Right atrium auricular region (tissue), 2 donors: ENCODE measurements at places on chromosomes 5 and 9. TPM values are rescaled to one million over a fixed set of nuclear protein-coding genes. Genes with fewer than 3 reads are reported as not detected.

Gene FOXB2
- not detected for total RNA-seq

Gene STOM
- 173 TPM for total RNA-seq

Gene RNF38
- 21.4 TPM for total RNA-seq

Gene EIF4E1B
- total RNA-seq = not detected

Gene ANKHD1
- 50.4 TPM for total RNA-seq

Gene LCN15
- total RNA-seq = 1.4 TPM

Gene CBY3
- not detected for total RNA-seq

Gene HAVCR2
- 1.8 TPM for total RNA-seq

DNA sequence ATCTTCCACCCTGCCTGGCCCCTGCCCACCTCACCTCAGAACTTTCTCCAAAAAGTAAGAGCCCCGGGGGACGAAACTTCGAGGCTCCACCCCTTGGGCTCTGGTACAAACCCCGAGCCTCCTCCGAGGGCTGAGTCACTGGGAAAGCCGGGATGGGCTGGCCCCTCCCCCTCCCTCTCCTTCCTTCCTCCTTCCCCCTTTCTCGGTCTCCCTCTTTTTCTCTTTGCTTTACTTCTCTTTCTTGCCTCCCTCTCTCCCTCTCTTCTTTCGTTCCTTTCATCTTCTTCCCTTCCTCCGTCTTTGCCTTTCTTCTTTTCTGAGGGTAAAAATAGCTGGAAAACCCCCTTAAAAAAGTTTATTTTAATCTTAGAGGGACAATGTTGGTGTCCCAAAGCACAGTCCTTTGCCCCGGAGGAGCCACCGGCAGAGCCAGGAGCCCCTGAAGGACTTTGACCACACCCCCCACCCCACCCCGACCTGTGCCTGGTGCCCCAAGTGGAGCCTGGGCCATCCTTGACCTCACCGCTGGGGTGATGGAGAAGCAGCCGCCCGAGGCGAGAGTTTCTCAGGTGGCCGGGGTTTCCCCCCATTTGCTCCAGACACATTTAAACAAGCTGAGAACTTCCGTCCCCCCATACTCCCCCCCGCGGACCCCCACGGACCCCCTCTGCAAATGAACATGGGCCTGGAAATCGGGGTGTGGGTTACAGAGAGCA, 5.7 kb upstream of the NOTCH1 start:
- DNase-seq = peak; percentile 85

GRCh38 chr9:130331573-130331972, 66.0 kb downstream of the HMCN2 start:
- peak; percentile 79 for DNase-seq

DNA sequence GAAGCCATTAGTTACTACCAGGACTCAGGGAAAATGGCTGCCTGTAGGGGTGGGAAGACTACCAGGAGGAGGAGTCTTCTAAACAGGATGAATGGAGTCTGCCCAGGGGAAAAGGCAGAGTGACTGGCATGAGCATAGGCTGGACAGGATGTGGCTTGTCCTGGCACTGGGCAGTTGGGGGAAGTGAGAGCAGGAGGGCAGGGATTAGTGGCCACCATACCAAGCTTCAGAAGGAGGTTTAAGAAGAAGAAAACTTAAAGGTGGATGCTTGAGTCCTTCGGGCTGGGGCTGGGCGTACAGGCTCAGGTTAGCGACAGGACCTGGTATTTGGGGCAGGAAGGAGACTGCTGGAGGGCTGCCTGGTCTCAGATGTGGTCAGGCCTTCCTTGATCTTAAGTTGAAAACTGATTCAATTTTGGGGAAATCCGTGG, 5.0 kb upstream of the NSD1 start:
- DNase-seq = no peak

GRCh38 chr5:7877851-7878250, 8.9 kb downstream of the MTRR start:
- no peak for DNase-seq

- DNase-seq = no peak
Observed at GRCh38 chr9:109245310-109245897, 75.5 kb downstream of the EPB41L4B start.

DNA sequence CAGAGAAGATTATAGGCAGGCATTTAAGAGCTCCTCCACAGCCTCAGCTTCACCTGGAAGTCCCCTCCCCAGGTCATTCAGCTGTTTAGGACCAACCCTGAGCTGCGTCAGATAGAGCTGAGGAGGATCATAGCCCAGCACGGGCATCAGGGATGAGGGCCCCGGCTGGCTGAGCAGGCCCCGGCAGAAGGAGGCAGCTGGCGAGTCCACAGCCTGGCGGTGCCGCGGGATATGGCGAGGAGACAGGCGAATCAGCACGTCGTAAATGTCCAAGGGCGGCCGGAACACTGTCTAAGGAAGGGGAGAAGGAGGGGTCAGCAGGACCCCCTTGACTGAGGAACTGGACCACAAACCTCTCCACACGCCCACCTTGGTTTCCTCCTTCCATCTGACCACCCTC, 10.6 kb downstream of the NOL6 start:
- no peak for DNase-seq

GRCh38 chr5:91401175-91401574, 18.1 kb upstream of the ARRDC3 start:
- DNase-seq = no peak

GRCh38 chr5:148033134-148033533, 30.6 kb upstream of the SPINK5 start:
- no peak for DNase-seq

DNA sequence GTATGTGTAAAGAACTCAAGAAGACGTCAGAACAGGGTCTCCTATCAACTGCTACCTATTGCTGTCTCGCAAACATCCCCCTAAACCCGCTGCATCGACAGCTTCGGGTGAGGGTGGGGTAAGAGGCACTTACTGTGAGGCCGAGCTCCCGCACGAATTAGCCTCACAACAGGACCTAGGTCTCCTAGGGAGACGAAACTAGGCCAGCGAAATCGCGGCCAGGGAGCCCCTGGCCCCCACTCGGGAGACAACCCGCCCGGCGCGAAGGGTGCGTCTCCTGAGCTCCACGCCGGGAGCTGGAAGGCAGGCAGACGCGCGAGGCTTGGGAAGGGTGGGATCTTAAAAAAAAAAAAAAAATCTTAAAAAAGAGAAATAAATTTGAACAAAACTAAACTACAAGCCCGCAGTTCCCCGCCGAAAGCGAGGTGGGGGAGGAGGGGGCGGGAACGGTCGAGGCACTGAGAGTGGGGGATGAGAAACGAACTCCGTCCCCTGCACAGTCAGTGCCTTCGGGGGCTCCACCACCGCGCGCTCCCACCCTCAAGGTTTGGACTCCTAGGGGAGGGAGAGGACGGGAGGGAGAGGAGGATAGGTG, 33.0 kb upstream of the NFIB start:
- DNase-seq = no peak

DNA sequence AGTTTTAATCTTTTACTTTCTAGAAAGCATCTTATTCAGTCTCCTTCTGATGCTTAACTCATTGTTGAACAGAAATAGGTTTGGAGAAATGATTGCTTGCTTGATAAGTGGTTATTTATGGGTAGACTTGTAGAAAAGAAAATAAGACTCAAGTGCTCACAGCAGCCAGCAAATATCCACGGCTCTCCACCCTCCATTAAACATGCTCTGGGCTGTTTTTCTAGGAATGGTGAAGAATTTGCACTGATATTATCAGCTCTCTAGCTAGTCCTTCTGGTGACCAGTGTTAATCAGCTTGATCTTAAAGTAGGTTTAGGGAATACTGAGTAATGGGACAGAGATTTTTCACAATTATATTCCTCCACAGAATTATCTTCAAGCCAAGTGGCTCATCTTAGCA, 60.6 kb downstream of the SLC1A3 start:
- no peak for DNase-seq

DNA sequence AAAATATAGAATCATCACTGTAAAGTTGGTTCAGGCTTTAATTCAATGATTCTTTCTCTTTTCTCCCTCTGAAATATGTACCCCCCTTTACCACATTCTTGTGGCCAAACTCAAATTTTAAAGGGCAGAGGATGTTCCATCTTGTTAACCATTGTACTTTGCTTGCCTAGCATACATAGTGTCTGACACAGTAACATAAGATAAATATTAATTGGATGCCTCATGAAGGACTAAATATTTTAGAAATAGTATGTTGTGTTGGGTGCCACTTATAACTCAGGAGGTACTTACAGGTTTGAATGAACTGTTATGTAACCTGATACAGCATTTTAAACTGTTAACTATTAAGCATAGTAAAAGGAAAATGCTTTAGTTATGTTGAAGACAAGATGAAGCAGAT, 71.5 kb downstream of the NIPBL start:
- no peak for DNase-seq

- no peak for DNase-seq
Observed at GRCh38 chr5:107519900-107520354, 150.8 kb downstream of the EFNA5 start.

DNA sequence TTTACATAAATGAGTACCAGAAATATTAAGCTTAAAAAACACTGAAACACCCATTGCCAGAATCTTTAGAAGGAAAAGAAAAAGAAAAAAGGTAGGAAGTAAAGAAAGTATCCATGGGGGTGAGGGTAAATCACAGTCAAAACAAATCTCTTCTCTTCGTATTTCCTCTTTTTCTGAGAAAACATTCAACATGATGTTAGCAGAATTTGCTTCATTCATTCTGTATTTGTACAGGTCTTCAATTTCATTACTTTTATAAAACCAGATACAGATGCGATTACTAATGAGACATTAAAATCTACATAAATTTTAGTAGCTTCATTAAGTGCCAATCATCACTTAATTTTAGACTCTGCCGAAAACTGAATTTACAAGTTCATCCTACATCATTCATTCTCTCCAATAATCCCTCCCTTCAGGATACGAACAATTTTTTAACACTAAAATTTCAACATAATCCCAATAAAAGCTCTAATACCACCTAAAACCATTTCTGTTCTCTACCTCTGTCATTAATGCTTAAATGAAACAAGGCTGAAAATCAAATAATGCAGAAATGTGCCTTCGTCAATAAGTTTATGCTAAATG, 7.0 kb downstream of the NR3C1 start:
- no peak for DNase-seq

GRCh38 chr5:111254613-111255012, 30.4 kb downstream of the CAMK4 start:
- no peak for DNase-seq

DNA sequence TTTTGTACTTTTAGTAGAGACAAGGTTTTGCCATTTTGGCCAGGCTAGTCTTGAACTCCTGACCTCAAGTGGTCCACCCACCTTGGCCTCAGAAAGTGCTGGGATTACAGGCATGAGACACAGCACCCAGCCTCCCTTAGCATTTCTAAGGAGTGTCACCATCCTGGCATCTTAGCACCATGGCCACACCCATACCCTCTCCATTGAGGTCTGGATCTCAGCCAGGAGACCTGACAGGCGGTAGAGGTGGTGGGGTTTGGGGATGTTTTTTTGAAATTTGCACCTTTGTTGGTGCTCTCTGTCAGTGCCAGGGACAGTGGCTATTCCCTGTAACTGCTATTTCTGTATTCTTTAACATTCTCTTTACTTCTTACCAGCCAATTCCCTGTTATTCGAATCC, 72.5 kb downstream of the TRIM36 start:
- DNase-seq = no peak

- no peak for DNase-seq
Observed at GRCh38 chr9:16348531-16348930, 521.9 kb downstream of the BNC2 start.

- DNase-seq = no peak
Observed at GRCh38 chr5:100043475-100043874, 491.7 kb upstream of the FAM174A start.

GRCh38 chr5:89351975-89352374, 469.0 kb upstream of the MEF2C start:
- DNase-seq = no peak

DNA sequence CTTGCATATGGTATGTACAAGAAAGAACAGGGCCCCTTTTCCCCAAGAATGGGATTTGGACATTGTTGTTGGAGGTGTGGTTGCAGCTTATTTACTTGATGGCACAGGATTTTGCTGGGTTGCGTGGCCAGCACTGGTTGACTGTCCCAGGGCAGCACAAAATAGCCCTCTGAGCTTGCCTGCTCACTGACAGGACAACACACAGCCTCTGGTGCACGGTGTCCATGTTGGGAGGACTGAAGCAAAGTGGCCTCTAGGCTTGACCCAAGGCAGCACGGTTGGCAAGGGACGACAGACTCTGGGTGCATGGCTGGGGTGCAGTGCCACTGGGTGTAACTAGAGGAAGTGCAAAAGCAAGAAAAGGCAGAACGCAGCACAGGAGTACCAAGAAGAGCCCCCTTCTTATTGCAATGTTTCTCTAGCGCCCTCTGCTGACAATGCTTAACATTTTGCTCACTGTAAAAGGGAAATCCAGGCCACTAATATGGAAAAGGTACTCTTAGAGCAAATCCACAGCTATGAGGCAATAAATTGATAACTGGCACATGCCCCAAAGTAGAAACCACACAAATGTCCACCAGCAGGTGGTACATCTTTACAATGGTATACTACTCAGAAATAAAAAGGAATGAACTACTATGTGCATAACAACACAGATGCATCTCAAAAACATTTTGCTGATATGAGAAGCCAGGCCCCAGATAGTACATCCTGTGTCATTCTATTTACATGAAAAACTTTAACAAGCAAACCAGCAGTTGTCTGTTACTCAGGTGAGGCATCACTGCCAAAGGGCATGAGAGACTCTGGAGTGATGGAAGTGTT, 47.4 kb upstream of the BARX1 start:
- no peak for DNase-seq

GRCh38 chr9:107472581-107473340, 16.8 kb downstream of the KLF4 start:
- no peak for DNase-seq

- no peak for DNase-seq
Observed at GRCh38 chr5:153981905-153982605, 56.7 kb downstream of the FAM114A2 start.

DNA sequence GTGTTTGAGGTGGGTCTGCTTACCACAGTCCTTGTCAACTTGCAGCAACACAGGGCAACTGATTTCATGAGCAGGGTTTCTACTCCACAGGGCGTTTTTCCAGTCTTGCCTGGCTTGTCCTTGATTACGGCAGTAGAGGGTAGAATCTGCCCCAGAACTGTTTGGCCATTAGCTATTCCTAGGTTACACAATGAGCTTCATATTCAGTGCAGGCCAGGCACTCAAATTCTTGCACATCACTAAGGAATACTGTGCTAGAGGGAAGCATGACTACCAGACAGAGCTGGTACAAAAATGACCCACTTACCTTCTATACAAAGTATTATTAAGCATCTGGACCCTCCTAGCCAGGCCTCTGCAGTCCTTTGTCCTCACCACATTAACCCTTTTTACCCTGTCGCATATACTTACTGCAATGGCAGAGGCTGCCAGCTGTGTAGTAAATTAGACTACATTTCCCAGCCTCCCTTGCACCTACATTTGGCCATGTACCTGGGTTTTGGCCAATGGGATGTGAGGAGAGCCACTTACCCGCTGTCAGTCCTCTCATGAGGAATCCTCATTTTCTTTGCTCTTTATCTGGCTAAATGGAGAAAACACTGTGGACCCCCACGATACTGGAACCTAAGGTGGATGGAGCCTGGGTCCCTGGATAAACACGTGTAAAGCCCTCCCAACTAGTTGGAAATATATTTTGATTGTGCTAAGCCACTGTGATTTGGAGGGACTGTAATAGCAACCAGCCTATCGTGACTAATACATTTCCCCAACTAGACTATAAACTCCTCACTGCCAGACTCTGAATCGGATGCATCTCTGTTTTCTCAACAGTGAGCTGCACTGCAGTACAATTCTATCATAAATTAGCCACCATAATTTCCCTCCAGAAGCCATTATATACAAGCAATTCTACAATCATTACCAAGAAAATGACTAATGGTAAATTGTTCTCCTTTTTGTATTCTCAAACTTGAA, 218.7 kb downstream of the GLIS3 start:
- DNase-seq = no peak
